ENCODE measurements at places on chromosomes 5 and 9.

GRCh38 chr5:40315126-40315525 is 364.6 kb upstream of the PTGER4 start:
- DNase-seq, result no peak

- no peak for DNase-seq
Measured at GRCh38 chr5:89996335-89996734, 413.2 kb downstream of the CETN3 start.

DNA sequence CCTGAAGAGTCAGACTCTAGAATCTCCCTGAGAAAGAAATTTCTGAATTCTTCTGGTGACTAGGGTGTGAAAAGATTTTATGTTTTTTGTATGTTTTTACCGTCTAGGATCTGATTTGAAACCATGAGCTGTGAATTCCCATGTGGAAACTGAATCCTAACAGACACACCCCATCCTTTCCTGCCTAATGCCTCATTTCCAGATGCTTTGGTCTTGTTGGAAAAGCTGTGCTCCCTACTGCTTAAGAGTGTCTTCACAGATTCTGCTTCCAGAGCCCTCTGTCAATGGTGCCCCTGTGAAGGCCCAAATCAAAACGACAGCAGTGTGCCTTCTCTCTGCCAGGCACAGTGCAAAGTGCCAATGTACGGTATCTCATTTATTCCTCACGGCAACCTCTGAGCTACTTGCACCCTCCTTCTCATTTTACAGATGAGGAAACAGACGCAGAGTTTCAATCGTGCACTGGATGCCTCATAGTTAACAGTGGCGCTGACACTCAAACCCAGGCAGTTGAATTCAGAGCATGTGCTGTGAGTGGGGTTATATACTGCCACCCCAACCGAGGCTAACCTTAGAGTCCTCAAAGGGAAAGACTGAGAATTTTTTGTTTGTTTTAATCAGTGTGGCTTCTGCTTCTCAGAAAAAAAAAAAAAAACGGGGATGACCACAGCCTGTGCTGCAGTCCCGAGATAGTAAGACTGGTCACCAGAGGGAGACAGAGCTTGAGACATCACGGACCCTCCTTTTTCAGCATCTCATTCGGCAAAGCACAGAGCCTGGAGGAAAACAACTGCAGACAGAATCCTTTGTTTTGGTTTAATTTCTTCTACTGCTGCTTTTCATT is 188.4 kb downstream of the SNCAIP start:
- DNase-seq, result peak; percentile 59

DNA sequence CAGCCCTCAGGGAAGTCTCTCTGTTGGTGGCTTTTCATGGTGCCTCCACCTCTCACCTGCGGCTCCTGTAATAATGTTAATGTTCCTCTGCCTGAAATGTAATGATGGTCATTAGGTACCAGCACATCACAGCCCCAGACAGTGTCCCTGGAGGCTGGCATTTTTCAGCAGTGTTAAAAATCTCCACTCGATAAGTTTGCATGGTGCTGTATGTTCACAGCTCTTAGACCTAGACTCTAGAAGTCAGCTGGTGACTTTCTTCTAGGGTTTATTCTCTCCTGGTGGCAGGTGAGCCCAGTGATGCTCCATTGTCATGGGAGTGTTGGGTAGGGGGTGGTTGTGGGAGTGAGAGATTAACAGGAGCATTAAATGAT is 53.1 kb downstream of the GPR107 start:
- DNase-seq, result no peak

GRCh38 chr9:134175808-134176598 is 11.6 kb upstream of the RNU6ATAC start:
- peak; percentile 76 for DNase-seq

GRCh38 chr9:85420750-85421149 is 321.0 kb downstream of the AGTPBP1 start:
- no peak for DNase-seq

- DNase-seq, result no peak
Measured at GRCh38 chr9:72441848-72442607, 77.0 kb upstream of the ZFAND5 start.

- DNase-seq, result no peak
Measured at GRCh38 chr5:16497546-16497945, 31.9 kb upstream of the ZNF622 start.

DNA sequence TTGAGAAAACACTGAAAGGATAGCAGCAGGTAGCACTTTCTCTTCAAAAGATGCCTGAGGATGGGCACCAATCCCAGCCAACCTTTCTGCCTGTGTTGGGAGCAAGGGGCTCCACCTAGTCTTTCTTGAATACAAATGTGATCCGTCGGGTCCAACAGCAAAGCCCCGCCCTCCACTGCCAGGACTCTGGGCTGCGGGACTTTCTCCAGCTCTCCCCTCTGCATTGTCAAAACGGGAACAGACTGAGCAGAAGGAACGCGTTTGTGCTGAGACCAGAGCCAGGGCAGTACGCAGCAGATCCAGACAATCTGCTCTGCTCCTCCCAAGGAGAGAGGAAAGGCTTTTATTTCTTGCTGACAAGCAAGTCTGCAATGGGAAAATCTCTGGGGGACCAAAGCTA is 139.7 kb downstream of the SEC61B start:
- no peak for DNase-seq

DNA sequence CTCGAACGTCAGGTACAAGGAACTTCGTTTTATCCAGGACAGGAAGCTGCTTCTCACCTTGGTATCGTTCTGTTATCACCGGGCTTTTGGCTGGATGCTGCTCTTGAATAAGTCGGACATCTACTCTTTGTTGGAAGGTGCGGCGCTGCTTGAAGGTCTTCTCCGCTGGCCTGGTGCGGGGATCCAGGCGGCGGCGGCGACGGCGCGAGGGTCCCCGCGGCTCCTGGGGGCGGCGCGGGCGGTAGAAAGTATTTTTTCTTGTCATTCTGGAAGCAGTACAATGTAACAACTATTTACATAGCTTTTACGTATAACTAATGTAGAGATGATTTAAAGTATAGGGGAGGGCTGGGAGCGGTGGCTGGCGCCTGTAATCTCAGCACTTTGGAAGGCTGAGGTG is 52.3 kb downstream of the ACER2 start:
- no peak for DNase-seq
